ENCODE measurements at places on chromosomes 2 and 18.
A peak's percentile ranks its signal among the peaks of the same experiment; 100 is the strongest.

DNA sequence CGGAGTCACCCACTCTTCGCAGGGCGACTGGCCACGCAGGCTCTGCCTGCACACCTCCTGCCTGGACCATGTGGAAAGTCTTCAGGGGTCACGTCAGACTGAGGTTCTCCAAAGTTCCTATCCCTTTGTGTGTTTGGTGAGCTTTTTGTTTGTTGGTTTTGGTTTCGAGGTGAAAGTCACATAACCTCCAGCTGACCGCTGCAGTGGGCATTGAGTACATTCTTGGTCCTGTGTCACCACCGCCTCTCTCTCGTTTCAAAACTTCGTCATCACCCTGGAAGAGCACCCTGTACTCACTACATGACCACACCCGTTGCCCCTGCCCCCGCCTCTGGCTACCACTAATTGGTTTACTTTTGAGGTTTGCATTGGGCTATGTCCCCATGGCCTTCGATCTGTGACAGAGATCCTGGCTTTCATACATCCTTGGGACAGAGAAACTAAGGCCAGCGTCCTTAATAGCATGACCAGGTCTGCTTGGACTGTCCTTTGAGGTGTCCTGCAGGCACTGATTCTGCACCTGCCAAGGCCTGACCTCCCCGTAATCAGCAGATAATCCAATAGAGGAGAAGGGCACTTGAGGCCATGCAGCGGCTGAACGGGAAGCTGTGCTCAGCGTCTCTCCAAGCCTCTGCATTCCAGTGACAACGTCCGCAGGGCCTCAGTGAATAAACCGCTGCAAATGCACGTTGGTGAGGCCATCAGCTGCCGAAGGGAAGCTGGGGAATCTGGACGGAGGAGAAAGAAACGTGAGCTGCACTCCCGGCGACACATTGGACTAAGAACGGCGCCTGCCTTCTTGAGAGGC is 46.8 kb downstream of the SH3BP4 start:
- DNase-seq: no peak

DNA sequence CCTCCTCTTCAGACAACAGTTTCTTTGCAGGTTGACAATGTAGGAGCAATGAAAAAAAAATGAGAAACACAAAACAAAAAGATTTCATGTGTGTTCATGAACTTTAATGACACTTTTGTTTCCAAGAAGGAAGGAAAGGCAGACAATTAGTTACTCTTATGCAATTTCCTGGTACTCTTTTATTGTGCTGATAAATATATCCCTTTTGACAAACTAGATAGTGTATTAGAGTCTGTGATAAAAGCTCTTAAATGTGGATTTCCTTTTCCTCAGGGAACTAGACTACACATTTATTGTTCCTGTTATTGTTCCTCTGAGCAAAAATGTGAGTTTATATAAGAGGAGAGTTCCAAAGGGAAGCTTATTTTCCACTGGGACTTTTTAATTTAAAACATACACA is 188.7 kb upstream of the NRXN1 start:
- DNase-seq: no peak

- no peak for DNase-seq
These were observed 230.8 kb downstream of the OSR1 start for GRCh38 chr2:19127616-19128015.

GRCh38 chr2:175861958-175862357 is 140.1 kb downstream of the LNPK start:
- no peak for DNase-seq

- no peak for DNase-seq
These were observed 9.1 kb upstream of the B3GNT7 start for GRCh38 chr2:231386446-231386845.

GRCh38 chr18:21897811-21898210 is 157.2 kb downstream of the MIB1 start:
- no peak for DNase-seq

GRCh38 chr2:202831242-202832220 is 40.0 kb downstream of the ICA1L start:
- peak; percentile 11 for DNase-seq

- no peak for DNase-seq
These were observed 2166.7 kb upstream of the PIK3C3 start for GRCh38 chr18:39788383-39788782.

- no peak for DNase-seq
These were observed 567.4 kb downstream of the TSN start for GRCh38 chr2:122322815-122323214.

- no peak for DNase-seq
These were observed 508.6 kb downstream of the ADCYAP1 start for GRCh38 chr18:1413323-1413675.

GRCh38 chr2:239388236-239389151 is 12.3 kb downstream of the HDAC4 start:
- no peak for DNase-seq

DNA sequence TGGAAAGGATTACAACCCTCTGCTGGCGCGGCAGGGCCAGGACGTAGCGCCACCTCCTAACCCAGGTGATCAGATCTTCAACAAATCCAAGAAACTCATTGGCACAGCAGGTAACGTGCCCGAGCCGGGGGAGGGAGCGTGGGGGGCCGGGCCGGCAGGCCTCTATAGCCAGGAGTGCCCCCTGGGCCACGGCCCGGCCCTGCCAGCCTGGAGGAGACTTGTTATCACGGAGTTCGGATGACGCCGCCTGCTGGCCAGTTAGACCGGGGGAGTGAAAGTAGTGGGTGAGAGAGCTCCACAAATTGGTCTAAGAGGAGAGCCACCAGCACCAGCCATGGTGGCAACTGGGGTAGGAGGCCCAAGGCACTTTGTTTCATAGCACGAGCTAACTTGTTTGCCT is 8.6 kb upstream of the TMEM214 start:
- DNase-seq: no peak

DNA sequence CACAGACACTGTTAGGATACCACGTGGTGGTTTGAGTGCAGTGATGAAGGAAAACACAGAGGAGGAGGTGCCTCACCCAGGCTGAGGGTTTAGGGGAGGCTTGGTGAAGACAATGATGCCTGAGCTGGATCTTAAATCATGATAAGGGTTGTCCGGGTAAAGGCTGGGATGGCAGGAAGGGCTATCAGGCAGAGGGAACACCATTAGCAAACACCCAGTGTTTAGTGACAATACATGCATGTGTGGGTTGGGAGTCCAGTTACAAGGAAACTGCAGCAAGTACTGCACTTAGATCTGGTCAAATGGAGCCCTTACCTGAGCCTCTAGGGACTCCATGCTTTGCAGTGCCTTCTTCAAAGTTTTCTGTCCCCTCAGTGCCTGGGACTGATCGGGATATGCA is 79.8 kb upstream of the MBOAT2 start:
- no peak for DNase-seq

GRCh38 chr2:72921088-72921851 is 4.0 kb downstream of the EMX1 start:
- no peak for DNase-seq

DNA sequence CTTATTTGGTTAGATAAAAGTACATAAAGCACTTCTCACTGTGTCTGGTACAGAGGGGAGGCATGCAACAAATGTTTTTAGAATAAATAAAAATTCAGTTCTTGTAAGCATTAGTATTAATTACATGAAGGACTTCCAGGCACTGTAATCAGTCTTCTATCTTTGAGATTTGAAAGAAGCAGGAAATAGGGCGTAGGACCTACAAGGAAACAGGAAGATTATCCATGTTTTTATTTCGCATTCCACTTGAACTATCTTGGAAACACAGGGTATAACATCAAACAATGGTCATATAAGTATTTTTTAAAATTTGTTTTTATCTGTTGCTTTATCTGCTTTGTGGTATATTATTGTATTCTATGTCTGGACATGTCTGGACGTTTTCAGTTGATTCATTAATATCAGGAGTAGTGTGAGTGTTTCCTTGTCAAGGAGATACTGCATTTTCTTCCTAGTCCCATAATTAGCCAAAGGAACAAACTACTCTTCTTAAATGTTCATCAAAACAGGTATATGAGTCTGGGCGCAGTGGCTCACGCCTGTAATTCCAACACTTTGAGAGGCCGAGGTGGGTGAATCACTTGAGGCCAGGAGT is 32.5 kb downstream of the BMPR2 start:
- no peak for DNase-seq
